ENCODE measurements at places on chromosomes 2 and 18.

GRCh38 chr2:148552675-148553331, 91.7 kb upstream of the EPC2 start:
- no peak for DNase-seq

DNA sequence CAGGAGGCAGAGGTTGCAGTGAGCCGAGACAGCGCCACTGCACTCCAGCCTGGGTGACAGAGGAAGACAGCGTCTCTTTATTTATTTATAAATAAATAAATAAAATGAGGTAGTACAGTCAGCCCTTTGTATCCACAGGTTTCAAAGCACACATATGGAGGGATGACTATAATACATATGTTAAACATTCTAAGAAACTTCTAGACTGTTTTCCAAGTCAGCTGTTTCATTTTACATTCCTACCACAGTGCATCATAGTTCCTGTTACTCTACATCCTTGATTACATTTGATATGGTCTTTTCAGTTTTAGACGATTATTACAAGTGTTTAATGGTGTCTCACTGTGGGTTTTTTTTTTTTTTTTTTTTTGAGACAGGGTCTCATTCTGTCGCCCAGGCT, 157.6 kb downstream of the ATAD2B start:
- DNase-seq: no peak

GRCh38 chr2:75022516-75022915, 64.1 kb downstream of the POLE4 start:
- no peak for DNase-seq

DNA sequence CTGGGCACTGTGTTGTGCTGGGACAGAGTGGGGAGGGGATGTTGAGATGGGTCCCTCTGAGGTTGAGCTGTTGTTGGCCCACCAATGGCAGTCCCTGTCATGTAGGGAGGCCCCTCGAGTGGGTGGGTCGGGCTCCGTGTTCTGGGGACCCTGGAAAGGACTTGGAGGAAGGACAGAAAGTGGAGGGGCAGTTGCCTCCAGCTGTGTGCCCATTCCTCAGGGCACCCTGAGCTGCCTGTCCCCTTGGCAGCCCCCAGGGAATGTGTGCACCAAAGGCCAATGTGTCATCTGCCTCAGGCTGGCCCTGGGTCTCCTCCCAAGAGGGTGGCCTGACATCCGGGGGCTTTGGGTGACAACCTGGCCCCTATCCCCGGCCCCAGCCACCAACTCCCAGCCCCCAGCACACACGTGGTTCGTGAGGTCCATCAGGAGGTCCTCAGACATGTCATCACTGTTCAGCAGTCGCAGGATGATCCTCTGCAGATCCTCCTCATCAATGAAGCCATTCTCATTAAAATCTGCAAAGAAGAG, 57.7 kb downstream of the CIB4 start:
- no peak for DNase-seq

DNA sequence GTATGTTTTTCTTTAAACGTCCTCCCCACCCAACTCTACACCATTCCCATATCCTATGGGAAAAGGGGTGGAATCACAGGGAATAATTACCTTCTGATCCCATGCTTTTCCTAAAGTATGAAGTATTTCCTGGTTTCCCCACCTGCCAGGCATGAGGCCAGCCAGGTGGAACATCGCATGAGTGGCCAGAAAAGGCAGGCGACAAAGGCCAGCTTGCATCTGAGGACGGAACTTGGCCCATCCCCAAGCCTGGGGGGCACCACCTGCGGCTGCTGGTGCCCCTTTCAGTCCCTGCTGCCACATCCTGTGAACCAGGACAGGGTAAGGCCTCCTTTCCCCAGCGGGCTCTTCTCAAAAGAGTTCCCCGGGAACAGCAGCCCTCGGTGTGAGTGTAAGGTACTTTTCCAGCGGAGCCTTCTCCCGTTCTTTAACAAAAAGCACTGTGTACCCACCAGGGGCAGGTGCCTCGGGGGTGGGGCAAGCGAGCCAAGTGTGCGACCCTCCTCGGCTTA, 1.2 kb upstream of the ERFE start:
- DNase-seq: no peak

DNA sequence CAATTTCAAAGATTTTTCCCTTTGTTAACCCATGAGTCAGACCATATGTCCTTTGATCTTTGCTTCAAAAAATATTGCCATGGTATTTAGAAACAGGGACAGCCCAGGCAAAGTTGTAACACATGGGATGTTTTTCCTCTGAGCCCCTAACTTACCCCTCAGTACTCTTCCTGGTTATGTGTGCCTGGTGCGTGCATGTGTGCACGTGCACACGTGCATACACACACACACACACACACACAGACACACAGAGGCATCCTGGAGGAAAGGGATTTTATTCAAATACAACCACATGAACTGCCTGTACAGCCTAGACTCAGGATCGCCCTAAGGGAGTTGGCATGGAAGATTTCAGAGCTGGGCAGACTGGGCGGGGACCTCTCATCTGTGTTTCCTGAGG, 5.1 kb downstream of the AFF3 start:
- DNase-seq: no peak

DNA sequence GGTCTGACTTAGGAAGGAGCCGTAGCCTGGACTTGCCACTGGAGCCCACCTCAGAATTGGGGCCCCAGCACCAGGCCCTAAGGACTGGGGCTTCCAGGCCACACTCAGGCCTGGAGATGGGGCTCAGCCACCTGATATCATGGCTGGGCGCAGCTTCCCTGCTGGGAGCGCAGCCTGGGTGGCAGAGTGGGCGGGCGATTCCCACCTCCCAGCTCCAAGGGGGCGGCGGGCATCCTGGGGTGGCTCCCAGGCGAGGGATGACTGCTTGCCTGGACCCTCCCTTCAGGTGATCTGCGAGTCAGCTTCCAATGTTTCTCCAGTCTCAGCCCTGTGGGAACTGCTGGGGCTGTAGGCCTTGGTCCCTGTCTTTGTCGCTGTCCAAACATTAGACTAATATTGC, 20.1 kb downstream of the GPR35 start:
- DNase-seq: no peak

DNA sequence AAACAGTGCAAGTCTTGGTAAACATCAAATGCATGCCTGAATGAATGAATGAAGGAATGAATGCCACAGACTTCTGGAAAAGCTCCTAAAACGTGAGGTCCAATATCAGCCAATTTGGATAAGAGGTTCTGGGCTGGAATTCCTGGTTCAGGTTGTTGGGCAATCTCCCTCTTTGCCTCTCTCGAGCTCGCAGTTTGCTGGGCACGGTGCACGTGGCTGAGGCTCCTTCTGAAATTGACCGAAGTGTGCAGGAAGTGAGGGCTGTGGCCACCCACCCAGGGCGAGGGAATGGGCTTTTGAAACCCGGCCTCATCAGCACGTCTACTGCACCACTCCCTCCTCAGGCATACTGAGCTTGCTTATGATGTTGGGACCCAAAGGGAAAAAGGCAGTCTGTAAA, 288.8 kb upstream of the HS6ST1 start:
- no peak for DNase-seq

DNA sequence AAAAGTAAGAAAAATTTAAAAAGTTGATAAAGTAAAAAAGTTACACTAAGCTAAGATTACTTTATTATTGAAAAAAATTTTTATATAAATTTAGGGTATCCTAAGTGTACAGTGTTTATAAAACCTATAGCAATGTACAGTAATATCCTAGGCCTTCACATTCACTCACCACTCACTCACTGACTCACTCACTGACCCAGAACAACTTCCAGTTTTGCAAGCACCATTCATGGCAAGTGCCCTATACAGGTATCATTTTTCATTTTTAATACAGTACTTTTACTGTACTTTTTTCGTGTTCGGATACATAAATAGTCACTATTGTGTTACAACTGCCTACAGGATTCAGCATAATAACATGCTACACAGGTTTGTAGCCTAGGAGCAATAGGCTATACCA, 8.9 kb upstream of the THUMPD2 start:
- no peak for DNase-seq

DNA sequence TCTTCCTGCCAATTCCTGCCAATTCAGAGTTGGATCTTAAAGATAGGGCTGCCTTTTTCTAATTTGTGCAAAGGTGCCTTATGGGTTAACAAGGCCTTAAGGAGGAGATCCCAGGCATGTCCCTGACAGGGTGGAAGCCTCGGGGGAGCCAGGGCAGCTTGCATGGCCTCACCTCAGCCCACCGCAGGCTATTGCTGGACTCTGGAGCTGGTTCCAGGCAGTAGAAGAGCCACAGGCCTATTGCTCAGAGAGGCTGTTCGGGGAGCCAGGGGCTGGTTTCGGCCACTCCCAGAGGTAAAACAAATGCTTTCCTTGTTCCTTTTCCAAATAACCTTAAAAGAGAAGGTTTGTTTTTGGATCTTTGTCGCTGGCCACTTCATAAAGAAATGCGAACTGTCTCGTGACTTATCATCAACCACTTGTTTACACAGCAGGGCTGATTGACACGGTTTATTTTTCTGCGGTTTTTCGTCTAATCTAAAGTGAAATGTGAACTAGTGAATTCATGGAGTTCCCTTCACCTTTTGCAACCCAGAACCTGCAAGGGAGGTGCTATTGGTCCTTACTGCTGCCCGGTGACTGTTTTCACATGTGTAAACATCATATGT, 108.6 kb downstream of the APOB start:
- no peak for DNase-seq

DNA sequence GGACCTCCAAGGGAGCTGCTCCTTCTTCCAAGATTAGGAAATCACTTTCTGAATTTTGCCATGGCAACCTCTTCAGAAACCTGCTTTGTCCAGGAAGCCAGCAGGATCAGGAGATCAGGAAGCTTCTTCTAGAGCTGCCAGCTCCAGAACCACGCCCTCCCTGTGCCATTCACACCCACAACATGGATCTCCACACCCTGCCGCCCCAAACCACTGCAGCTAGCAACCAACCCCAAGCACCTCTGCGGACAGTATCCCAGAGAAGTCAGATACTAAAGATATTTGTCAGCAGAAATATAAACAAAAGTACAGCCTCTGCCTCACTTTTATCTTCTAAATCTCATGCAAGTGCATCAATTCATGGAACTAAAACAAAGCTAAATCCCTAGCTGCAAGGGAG, 106.4 kb downstream of the VIT start:
- no peak for DNase-seq

GRCh38 chr2:103462101-103462500, 700.3 kb downstream of the TMEM182 start:
- DNase-seq: no peak

DNA sequence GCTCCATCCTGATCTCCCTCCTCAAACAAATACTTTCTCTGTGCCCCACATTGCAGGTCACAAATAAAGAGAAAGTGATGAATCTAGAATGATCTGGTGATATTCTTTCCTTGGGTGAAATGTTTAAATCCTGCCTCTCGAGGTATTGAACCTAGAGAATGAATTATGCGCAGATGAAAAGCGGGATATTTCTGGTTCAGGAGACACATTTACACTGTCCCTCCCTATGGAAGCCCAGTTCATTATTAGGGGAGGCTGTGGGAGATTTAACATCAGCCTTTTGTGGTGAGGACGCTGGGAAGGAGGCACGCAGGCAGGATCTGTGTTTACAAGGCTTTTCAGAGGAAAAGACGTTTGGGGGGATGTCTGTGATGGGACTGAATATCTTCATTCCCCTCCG, 20.6 kb downstream of the MAPRE2 start:
- no peak for DNase-seq

DNA sequence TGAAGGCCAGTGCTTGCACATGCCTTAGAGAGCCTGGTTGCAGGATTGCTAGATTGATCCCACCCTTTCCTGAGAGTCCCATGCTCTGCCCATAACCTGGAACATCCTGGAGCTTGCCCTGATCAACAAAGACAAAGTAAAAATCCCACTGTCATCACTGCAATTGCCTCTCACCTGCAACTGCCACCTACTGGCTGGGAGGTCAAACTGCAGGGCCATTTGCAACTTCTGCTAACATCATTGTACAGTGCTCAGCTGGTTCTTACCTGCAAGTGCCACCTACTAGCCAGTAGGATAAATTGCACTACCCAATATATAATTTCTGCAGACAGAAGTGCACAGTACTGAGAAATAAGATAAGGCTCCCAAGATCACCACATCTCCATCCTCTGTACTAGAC, 947.5 kb downstream of the CPS1 start:
- no peak for DNase-seq

DNA sequence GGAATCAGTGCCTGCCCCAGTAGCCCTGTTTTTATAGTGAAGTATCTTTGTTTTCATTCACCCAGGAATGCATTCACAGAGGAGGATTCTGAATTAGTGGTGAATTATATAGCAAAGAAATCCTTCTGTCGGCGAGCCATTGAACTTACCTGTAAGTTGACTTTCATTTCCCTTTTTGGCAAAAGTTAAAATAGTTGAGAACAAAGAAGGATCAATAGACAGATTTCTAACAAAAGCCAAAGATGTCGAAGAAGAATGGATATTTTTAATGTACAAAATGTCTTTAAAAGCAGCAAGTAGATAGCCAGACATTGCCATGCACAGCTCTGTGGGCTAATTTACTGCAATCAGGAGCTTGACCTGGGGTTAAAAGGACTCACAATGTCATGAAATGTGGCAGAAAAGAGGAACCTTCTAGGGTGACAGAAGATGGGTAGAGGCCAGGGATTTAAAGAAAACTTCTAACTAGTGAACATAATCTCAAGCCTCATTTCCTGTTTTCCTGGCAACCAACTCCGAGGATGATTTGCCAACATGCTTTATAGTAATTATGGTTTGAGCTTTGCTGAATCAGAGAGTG, 53.8 kb upstream of the TMEM87B start:
- DNase-seq: no peak

DNA sequence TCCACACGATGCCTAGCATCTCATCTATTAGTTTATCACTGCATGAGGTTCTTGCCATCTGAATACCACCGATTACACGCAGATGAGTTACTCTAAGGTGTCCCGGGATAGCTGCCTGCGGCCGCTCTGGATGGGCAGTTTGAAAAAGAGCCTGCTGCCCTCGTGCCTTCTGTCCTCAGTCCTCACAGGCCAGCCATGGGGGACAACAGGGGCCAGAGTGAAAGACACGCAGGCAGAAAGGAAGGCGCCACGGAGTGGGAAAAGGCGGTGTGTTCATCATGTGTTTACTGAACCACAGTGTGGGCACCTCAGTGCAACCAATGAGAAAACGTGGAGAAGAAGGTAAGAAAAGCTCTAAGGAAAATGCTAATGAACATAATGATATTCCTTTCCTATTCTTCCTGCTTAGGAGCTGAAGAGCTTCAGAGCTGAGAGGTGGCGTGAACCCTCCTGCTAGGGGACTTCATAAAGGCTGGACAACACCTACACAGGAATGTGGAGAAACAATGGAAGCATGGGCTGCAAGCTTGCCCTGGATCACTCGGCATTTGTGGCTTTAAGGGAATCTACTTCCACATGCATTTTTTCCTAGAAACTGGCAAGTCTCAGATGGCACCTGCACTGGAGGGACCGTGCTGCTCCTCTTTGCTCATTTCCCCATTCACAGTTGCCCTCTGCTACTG, 50.9 kb downstream of the CABYR start:
- DNase-seq: no peak

- DNase-seq: no peak
These were observed 146.3 kb downstream of the RTN4 start for GRCh38 chr2:54903736-54904554.

DNA sequence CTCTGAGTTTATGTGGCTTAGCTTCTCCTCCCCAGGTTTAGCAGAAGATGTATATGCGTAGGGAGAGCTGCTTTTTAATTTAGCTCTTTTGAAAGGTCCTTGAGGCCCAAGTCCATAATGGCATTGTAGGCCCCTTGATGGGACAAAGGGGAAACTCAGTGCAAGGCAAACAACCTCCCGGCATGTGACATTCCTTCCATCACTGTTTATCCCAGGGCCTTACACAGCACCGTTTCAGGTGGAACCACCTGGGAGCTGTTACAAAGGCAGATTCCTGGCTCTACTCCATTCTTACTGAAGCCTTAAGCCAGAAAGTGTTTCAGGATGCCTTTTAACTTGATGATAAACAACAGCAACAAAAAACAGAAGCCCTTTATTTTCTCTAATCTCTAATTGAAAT, 555.4 kb downstream of the SLC4A3 start:
- no peak for DNase-seq

GRCh38 chr18:51397347-51397962, 200.0 kb upstream of the MEX3C start:
- DNase-seq: no peak

Data from D341Med (cell line).